ENCODE measurements at places on chromosomes 2 and 18.
A peak's percentile ranks its signal among the peaks of the same experiment; 100 is the strongest.

GRCh38 chr18:36432880-36433555, 135.5 kb downstream of the FHOD3 start:
- DNase-seq: no peak

DNA sequence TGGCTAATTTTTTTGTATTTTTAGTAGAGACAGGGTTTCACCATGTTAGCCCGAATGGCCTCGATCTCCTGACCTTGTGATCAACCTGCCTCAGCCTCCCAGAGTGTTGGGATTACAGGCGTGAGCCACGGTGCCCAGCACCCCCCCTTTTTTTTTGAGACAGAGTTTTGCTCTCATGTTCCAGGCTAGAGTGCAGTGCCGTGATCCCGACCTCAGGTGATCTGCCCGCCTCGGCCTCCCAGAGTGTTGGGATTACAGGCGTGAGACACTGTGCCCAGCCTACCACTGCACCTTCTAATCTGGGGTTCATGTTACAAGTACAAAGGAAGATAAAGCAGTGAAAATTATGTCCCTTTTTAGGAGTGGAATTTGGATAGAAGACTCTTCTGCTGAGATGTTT, 41.5 kb upstream of the CABLES1 start:
- no peak for DNase-seq

GRCh38 chr18:24006712-24007313, 7.7 kb upstream of the TTC39C start:
- no peak for DNase-seq

- peak; percentile 59 for DNase-seq
Measured at GRCh38 chr18:59704146-59704545, 6.9 kb upstream of the CCBE1 start.

GRCh38 chr2:156792242-156792840, 356.2 kb downstream of the GPD2 start:
- DNase-seq: no peak

DNA sequence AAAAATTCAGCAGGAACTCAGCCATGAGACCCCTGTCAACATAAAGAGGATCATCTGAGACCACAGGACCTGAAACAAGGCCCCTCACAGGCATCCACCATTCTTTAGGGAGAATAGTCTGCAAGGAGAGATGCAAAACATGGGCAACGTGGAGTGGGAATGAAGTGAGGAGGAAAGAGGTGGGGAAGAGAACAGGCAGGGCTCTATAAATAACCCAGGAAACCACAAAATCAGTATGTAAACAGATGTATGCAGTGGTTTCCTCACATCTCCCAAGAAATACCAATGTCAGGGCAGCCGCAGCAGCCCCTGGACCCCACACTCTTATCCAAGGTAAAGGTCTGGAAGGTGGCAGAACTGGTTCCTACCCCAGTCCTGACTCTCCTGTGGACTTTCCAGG, 168.5 kb downstream of the EN1 start:
- DNase-seq: no peak

DNA sequence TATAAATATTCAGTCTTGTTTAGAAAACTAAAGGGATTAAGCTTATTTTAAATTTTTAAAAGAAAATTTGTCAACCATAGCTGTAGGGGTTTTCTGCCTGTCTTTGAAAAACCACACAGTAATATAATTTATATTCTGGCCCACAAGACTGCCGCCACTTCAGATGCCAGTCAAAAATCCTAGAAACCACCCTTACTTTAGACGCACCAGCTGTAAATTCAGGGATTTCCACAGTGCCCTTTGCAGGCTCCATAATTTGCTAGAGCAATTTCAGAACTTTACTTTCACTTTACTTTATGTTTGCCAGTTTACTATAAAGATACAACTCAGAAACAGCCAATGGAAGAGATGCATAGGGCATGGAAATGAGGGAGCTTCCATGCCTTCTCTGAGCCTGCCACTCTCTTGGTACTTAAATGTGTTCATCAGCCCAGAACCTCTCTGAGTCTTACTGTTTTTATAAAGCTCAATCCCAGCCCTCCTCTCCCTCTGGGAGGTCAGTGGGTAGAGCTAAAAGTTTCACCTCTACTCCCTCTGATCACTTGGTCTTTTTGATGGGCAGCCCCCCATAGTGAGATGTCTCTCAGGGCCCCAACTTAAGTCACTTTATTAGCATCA, 63.3 kb downstream of the KYNU start:
- no peak for DNase-seq

DNA sequence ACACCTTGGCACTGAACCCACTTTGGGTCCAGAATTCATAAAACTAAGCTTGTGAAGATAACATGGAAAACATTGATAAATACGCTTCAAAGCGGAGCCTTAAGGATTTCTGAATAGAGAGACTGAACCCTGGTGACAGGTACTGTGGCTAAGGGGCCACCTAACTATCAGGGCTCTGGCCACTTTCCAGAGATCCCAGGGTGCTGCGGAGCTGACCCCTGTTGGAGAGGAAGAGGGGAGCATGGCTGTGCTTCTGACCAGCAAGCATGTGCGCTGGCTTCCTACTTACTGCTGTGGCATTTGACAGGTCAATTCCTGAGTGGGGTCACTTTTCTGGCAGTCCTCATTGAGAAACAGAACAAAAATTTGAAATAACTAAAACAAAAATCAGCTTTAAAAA, 228.3 kb downstream of the NAPG start:
- no peak for DNase-seq

- peak; percentile 59 for DNase-seq
Measured at GRCh38 chr2:213806125-213806726, 522.0 kb downstream of the SPAG16 start.

- DNase-seq: peak; percentile 87
Measured at GRCh38 chr2:228731517-228731916, 539.6 kb downstream of the PID1 start.

- DNase-seq: no peak
Measured at GRCh38 chr2:11942178-11942569, 195.7 kb downstream of the LPIN1 start.

- DNase-seq: peak; percentile 29
Measured at GRCh38 chr2:28713577-28714298, 37.9 kb upstream of the PPP1CB start.

DNA sequence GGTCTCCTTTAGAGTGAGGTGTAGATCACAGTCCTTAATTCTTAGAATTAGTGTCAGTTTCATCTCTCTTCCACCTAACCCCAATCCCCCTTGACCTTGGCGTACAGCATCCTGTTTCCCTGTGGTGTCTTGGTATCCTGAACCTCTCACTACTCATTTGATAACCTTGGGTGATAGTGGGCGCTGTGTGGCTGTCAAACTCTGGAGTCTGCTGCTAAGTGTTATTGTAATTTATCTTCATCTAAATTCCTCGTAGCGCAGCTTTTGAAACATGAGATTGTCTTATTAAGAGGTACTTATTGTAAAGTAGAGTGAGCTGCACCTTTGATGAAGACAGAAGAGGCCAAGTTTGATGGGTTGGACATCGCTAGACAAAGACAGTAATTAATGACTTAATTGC, 222.6 kb upstream of the SPRED2 start:
- DNase-seq: no peak

DNA sequence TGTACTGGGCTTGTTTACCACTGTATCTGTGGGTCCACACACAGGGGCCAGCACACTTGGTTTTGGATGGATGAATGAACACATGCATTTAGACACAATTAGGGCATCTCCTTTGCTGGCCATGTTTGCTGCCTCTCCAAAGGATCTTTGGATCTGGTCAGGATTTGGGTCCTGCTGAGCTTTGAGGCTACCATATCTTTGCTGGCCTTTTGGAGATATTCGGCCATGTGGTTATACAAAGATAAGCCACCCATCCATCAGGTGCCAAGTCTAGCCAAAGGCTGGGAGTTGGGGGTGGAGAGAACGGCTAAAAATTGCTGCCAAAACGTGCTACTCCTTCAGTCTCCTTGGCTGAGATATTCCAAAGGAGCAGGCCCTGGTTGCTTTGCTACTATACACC, 18.2 kb upstream of the FZD7 start:
- no peak for DNase-seq

- no peak for DNase-seq
Measured at GRCh38 chr2:705971-706511, 28.8 kb upstream of the TMEM18 start.

DNA sequence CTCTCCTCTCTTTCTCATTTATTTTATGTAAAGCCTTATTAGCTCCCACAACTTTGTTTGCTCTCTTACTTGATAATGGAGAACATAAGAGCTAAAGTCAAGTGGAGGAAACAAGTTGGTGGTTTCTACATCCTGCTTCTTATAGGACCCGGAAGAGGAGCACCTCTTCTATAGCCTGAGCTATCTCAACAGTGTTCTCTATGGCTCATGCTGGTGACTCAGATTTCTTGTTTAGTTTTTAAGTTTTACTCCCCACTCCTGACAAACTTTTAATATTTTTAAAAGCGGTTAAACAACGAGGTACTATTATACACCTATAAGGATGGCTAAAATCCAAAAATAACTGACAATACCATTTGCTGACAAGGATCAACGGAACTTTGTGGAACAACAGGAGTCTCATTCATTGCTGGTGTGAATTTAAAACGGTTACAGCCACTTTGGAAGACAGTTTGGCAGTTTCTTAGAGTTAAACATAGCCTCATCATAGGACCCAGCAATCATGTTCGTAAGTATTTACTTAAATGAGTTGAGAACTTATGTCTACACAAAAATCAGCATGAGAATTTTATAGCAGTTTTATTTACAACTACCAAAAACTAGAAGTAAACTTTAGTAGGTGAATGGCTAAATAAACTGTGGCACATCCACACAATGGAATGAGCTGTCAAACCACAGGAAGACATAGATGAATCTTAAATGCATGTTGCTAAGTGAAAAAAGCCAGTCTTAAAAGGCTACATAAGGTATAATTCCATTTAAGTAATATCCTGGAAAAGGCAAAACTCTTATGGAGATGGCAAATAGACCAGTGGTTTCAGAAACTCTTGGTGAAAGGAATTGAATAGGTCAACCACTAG, 12.7 kb upstream of the CDC42EP3 start:
- DNase-seq: peak; percentile 51

DNA sequence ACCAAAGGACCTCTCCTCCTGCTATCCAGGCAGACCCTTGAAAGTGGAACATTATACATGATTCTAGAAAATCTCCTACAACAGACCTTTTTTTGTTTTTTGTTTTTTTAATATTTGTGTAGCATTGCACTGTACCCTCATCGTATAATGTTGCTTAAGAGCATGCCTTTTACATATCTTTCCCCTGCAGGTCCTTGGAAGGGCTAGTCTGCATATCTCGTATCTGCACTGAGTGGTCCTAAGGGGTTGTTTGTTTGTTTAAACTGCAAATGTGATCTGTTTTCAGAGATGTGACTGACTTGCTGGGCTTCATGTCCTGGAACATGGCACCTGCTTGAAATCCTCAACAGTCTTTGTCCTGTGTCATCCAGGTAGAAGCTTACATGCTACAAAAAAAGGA, 204.1 kb downstream of the FAM210A start:
- no peak for DNase-seq

- DNase-seq: peak; percentile 7
Measured at GRCh38 chr2:8893978-8894820, 56.8 kb upstream of the KIDINS220 start.

- no peak for DNase-seq
Measured at GRCh38 chr18:77099485-77100370, 32.9 kb downstream of the MBP start.

- DNase-seq: no peak
Measured at GRCh38 chr18:79421275-79421857, 25.6 kb downstream of the NFATC1 start.

DNA sequence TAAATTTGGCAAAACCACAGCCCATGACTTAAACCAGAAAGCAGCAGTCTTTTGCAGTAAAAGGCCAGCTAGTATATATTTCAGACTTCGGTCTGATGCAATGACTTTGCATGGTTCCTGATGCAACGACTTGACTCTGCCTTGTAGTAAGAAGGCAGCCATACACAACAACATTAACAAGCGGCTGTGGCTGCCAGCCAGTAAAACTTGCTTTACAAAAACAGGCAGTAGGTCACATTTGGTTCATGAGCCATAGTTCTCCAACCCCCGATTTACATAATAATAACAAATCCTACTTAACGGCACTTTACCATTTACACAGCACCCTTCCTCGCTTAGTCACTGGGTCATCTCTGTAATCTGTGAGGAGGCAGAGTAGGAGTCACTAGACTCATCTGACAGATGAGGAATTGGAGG, 410.3 kb downstream of the LRATD1 start:
- DNase-seq: peak; percentile 36

DNA sequence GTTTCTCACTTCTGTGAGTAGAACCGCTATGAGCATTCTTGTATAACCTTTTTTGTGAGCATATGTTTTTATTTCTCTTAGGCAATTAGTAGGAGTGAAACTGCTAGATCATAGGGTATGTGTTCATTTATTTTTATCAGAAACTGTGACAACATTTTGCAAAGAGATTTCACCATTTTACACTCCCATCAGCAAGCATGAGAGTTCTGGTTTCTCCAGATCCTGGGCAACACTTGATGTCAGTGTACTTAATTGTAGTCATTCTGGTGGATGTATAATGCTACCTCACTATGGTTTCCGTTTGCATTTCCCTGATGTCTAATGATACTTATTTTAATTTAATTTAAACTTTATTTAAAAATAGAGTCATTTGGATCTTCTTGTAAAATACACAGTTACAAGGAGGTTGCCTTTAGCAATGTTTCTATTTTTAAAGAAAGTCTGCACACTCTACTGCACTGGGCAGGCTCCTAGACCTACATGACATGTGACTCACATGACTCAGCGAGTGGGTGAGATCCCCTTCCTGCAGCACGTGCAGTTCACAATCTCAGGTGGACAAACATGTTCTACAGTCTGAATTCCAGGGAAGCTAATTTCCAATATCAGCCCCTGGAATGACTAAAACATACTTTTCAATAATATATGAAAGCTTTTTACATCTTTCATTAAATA, 127.0 kb upstream of the BCL2L11 start:
- no peak for DNase-seq

- no peak for DNase-seq
Measured at GRCh38 chr2:220432645-220433044, 805.2 kb downstream of the SLC4A3 start.

GRCh38 chr2:200479692-200480265, 30.1 kb downstream of the KCTD18 start:
- DNase-seq: peak; percentile 85

DNA sequence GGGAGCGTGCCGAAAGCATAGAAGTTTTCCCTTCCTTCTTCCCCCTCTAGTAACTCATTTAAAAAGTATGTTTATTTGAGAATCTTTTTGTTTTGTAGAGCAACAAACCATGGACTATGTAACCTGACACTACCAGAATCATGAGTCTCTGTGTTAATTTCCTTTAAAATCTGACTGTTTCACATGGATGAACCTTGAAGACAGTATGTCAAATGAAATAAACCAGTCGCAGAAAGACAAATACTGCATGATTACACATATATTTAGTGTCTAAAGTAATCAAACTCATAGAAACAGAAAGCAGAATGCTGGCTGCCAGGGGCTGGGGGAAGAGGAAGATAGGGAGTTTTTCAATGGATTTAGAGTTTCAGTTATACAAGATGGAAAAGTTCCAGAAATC, 32.3 kb downstream of the PTPN2 start:
- peak; percentile 40 for DNase-seq

GRCh38 chr18:74197705-74198341, 49.5 kb downstream of the TIMM21 start:
- DNase-seq: no peak

- no peak for DNase-seq
Measured at GRCh38 chr2:200708943-200709342, 102.8 kb upstream of the BZW1 start.

All from cardiac fibroblast (primary cell).